ENCODE measurements at places on chromosomes 11 and 22.

DNA sequence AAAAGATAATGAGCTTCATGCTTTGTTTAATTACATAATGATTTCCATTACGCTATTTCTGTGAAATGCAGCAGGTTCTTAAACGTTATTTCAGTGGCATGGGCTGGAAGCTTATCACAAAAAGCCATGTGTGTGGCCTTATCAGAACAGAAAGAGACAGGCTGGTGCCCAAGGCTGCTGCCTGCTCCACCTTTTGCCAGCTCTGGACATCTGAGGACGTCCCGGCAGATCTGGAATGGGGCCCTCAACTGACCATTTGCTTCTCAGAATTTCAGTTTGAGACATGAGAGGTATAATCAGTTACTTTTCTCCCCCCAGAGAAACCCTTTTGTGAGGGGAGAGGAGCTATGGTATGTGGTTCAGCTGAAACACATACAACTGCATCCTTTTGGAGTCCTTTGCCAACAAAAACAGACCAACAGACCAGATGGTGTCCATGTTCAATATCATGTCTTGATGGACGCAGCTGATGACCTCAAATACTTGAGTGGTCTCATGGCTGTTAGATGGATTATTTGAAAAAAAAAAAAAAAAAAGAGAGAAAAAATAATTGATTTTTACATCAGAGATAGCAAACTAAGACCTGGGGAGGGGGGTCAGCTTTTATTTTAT is 8.6 kb downstream of the CDPF1 start:
- no peak for DNase-seq

GRCh38 chr11:58567889-58568512 is 7.7 kb downstream of the LPXN start:
- DNase-seq, result peak; percentile 70

- DNase-seq, result no peak
These were observed 68.4 kb downstream of the LARGE1 start for GRCh38 chr22:33851821-33852384.

DNA sequence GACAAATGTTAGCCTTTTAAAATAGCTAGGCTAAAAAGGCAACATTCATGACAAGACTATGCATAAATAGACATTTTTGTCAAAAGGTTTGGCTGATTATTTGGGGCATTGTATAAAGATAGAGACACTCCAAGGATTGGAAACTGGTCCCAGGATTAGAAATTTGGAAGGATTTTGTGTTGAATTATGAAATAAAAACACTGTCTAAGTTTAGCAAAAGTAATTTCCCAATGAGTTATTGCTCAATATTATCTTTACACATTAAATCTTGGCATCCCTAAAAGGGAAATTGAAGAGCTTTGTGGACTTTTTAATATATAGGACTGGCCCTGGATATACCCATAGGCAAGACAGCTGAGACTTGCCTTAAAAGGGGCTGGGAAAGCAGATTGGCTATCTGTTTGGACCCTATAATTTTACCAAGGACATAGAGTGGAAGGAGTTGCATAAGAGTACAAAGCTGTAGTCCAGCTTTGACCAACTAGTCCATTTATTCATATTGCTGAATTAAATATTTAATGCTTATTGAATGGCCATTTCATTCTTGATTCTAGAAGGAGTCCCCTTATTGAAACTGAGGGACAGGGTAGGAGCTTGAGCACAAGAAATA is 382.7 kb downstream of the METTL15 start:
- DNase-seq, result peak; percentile 20

GRCh38 chr11:7609015-7609414 is 64.3 kb downstream of the CYB5R2 start:
- DNase-seq, result peak; percentile 56

DNA sequence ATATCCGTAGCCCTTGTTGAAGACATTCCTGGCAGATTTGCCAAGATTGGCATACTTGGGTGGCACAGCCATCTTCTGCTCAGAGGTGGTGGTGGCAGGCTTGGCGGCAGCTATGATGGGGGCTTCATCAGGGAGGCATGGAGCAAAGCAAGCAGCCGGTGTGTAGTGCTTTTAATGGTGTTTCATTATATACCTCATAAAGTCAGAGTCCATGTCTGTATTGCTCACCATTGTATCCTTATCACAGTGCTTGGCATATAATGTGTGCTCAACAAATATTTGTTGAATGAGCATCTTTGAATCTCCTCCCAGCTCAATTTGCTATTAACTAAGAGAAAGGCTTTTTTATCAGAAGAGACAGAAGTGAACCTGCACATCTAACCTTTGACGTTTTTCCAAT is 7.8 kb upstream of the DNHD1 start:
- DNase-seq, result no peak

DNA sequence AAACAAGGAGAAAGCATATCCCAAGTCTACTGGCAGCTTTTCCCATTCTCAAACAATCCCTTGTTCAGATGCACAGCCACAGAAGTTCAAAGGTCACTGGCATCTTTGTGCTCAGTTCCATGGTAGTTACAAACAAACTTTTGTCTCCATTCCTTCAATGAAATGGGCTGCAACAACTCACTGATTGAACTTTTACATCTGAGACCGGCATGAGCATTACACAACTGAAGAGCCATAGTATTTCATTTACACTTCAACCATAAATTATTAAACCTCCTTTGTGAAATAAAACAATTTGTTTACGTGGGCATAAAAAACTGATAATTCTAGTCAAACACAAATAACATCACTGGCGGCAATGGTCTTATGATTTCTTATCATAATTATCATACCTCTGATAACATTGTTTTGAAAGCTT is 67.8 kb upstream of the ARHGAP32 start:
- DNase-seq, result no peak

DNA sequence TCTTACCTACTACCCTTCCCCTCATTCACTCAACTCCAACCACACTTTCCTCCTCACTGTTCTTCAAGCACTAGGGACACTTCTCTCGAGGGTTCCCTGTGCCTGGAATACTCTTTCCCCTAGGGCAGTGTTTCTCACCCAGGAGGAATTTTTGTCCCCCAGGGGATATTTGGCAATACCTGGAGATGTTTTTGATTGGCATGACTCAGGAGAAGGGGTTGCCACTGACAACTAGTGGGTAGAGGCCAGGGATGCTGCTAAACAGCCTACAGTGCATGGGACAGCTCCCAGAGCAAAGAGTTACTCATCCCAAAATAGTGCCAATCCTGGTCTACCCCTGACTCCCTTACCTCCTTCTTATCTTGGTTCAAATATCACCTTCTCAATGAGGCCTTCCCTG is 40.0 kb downstream of the BTG4 start:
- no peak for DNase-seq

GRCh38 chr22:49055406-49055805 is 772.3 kb downstream of the BRD1 start:
- no peak for DNase-seq

DNA sequence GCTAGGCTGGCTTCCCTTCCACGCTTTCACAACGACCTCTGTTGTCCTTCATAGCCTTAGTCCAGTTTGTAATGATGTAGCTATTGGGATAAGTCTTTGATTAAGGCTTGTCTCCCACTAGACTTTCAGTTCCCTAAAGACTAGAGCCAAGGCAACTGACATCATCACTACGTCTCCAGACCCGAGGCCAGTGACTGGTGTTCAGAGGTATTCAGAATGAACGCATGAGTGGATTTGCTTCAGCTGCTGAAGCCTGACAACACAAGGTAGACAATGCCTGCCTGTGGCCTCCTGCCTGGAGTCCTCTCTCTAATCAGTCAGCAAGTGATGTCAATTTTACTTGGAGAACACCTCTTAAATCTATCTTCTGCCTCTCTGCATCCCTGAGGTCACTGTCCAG is 13.6 kb downstream of the EFCAB6 start:
- DNase-seq, result peak; percentile 39

DNA sequence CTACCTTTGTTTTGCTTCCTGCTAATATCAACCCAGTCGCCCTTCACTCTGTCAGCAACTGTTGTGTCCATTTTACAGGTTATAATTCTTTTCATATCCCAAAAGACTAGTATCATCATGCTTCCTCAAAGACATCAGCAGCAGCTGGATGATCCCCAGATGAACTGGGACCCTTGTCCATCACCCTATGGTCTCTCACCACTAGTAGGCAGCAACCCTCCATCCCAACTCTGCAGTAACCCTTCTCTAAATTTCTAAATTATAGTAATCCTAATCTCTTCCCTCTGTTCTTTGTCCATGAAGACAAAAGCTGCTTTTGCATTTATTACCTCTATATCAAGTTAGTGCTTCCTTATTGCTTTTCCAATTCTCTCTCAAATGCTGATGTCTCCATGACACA is 1025.8 kb downstream of the FAM181B start:
- no peak for DNase-seq

DNA sequence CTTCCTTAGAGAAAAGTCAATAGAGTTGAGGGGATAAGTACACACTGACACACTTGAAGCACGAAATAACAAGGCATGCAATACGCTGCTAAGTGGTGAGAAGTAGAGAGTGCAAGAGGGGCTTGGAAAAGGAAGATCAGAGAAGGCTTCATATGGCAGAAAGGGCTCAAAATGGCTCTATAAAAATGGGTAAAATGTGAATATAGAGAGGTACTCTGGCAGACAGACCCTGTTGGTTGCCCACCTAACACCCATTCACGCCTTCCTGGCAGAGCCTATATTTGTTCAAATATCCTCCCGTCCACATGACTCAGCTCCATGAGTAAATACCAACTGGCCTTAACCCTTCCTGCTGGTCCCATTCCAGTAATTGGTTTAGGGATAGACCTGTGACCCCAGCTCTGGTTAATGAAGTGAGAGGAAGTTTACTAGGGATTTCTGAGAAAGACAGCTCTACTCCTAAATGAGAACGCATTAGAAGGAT is 38.9 kb upstream of the CCDC34 start:
- no peak for DNase-seq

DNA sequence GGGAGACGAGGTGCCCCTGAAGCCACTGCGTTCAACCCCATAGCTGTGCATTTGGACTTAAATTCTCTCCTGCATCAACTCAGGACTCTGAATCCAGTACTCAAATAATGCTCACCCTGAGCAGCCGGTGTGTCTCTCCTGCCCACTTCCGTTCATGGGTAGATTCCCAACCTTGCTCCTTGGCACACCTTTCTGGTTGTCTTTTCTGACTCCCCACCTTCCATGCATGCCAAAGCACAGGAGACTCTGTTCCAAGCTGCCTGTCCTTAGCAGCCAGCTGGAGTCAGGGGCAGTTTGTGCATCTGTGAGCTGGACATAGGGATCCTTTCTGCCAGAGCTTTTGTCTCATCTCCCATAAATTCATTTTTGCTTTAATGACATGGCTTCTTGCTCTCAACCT is 1242.5 kb downstream of the TBC1D22A start:
- no peak for DNase-seq

DNA sequence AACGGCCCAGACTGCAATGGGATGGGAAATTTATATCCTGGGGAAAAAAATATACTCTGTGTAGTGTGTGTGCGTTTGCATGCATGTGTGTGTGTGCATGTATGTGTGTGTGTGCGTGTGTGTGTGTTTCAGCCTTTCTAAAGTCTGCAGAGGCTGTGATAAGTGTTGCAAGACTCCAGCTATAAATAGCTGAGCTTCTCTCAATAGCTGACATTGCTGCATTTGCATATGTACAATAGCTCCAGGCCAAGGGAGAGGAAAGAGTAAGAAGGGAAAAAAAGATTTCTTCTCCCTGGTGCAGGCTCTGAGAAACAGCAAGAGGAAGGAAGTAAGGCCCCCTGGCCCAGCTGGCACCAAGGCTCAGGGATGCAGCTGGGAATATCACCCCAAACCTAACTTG is 483.0 kb downstream of the MN1 start:
- DNase-seq, result peak; percentile 21

GRCh38 chr22:32175683-32176644 is 16.9 kb upstream of the C22orf42 start:
- no peak for DNase-seq

GRCh38 chr11:114153224-114153623 is 93.7 kb downstream of the ZBTB16 start:
- no peak for DNase-seq

DNA sequence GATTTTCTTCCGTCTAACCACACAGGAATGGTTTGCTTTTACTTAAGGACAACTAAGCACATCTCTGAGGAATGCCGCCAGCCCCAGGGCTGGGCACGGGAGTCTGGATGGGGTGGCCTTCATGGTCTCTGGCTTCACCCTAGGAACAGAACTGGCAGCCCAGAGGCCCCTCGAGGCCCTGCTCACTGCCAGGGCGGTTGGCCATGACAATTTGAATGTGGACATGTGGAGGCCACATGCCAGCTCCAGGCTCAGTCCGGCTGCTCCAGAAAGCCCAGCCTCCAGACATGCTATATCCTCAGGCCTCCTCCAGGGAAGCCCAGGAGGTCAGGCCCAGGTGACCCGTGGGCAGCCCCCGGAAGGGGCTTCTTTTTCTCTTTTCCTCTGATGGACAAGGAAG is 84.0 kb upstream of the FGF3 start:
- DNase-seq, result no peak

- DNase-seq, result no peak
These were observed 2.1 kb downstream of the MED19 start for GRCh38 chr11:57709802-57710367.

GRCh38 chr11:17526931-17527627 is 17.1 kb downstream of the USH1C start:
- no peak for DNase-seq

DNA sequence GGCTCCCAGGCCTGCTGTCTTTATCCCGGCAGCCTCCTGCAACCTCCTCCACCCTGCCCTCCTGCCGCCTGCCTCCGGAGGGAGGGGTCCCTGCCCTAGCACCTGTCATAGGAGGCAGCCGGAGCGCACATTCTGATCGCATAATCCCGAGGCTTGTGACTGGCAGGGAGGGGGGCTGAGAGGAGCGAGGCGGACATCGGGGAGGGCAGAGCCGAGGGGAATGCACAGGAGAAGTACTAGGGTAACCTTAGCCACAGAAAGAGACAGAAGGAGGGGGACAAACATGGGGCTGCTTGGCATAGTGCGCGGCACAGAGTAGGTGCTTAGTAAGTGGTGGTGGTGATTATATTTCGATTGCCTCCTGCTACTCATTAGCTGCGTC is 9.2 kb upstream of the ALX4 start:
- DNase-seq, result no peak

GRCh38 chr11:88435415-88435814 is 97.9 kb upstream of the CTSC start:
- DNase-seq, result no peak

DNA sequence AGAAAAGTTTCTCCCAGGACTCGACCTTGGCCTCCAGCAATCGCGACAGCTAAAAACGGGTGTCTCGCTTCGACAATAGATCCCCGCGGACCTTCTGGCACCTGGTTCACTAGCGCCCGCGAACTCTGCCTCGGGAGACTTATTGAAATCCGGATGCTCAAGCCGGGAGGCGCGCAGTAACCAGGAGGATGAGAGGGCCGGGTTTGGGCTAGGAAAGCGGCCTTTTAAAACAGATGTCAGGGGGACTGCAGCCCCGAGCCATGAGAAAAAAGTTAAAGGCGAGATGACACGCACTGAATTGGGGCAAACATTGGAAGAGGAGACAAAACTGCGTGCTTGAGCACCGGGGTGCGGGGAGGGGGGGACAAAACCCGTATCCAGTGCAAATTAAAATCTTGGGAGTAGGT is 637 bp upstream of the ZBTB16 start:
- DNase-seq, result peak; percentile 25
